ENCODE measurements at places on chromosomes 6 and 20.
A peak's percentile ranks its signal among the peaks of the same experiment; 100 is the strongest.

DNA sequence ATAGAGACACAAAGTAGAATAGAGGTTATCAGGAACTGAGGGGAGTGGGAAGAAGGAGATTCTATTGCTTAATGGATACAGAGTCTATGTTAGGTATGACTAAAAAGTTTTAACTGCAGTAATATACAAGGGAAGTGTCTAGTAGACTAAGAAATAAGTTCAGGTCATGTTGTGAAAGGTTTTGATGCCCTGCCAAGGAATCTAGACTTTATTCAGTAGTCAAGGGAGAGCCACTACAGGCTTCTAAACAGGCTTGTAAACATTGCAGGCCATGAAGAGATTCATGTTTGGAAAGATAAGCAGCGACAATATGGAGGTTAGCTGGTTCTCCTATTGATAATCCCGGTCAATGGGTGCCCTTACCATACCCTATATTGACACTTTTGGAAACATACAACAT, 352.8 kb upstream of the SOX4 start:
- no peak for DNase-seq

GRCh38 chr6:146990821-146991798, 213.1 kb upstream of the STXBP5 start:
- no peak for DNase-seq

DNA sequence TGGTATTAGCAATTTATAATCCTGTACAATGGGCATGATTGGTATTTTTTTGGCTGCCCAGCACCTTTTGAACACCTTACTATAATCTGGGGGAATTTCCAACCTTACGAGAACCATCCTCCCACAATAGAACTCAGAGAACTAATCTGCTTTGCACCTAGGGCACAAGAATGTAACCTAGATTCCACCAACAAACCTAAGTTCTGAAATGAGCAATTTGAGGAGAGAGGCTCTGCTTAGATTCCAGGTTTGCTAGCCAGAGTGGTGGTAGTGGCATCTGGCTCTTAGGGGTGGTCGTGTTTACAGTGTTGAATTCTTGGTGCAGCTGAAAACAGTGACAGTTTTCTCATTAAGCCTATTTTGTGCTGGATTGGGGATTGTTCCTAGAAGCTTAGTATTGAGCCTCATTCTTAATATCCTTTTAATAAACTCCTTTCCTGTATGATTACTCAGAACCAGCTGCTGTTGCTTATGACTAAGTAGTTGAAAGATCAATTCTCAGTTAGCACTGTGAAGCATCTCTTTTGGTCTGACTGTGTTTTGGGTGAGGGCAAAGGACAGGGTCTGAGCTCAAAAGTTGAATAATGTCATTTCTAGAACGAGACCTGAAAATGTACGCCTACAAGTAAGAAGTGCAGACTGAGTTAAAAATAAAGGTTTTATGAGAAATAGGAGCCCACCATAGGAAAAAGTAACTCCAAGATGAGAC, 385.6 kb downstream of the CDKAL1 start:
- DNase-seq = no peak

GRCh38 chr6:118371955-118372354, 176.1 kb upstream of the PLN start:
- DNase-seq = no peak

DNA sequence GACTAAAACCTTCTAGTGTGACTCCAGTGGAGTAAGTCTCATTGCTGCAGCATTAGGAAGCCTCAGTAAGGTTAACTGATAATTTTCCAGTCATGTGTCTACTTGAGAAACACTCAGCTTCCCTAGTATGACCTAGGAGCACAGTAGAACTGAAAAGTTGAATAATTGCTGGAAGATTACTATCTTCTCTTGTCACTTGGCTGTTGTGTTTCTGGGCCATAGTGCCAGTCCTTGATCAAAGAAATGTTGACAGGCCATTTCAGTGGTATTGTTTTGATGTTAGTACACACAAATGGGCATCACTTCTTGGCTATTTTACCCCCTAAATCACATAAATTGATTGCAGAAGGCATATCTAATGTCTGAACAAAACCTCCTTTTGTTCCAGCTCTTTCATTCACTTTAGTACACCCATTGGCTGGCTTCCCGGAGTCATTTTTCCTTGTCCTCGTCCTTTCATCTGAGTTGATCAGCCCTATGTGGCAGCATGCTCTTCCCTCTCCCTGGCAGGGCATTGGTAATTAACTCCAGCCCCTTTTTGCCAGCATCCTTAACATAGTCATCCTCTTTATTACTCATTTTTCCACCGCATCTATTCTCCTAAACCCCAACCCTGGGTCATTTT, 6.0 kb downstream of the ENPP3 start:
- no peak for DNase-seq

GRCh38 chr20:50794181-50794845, 548 bp upstream of the BCAS4 start:
- DNase-seq = no peak

DNA sequence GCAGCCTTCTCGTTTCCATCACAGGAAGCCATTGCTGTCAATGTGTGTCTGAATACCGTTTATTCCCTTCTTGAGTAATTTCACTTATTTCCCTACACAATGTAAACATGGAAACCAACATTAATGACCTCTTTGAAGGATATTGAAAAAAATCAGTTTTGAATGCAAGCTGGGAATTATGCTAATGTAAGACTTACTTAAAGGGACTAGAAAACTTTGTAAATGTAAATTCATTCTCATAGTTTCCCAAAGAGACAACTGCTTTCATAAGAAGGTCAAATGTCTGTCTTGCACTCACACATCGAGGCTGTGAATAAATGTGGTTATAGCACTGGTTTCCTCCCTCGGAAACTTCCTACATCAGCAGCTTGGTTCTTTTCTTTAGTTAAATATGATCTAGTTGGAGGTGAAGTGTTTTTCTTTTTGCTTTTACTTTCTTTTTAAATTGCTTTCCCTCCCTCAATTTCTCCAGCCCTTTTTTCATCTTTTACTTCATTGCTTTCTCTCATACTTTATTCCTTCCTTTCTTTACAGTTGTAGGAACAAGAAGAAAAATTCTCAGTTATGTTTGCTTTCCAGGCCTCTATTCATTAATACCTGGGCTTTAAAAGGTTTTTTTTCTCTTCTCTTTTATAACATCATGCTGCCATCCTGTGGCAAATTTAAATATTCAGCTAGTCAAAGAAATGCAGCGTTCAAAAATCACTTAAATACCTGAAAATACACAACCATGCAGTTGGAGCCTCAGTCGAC, 108.3 kb downstream of the TNFAIP3 start:
- DNase-seq = no peak

- no peak for DNase-seq
Measured at GRCh38 chr6:106856227-106856874, 118.2 kb downstream of the CD24 start.

- no peak for DNase-seq
Measured at GRCh38 chr20:906703-907270, 9.3 kb downstream of the ANGPT4 start.

DNA sequence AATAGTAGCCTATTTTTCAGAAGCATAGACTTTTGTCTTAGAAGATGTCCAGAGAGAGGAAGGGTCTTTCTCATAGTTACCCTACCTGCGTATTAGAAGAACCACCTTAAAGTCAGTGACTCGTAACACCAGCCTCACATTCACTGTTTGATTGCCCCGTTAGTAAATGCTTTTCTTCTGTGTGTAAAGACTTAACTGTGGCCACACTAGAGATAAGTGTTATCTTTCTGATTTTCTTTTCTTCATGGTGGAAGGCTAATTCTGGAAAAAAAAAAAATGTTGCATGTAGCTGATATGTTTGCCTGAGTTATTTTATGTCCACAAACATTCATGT, 83.9 kb downstream of the SAMD3 start:
- DNase-seq = no peak

- no peak for DNase-seq
Measured at GRCh38 chr6:165751486-165751885, 88.4 kb upstream of the PDE10A start.

DNA sequence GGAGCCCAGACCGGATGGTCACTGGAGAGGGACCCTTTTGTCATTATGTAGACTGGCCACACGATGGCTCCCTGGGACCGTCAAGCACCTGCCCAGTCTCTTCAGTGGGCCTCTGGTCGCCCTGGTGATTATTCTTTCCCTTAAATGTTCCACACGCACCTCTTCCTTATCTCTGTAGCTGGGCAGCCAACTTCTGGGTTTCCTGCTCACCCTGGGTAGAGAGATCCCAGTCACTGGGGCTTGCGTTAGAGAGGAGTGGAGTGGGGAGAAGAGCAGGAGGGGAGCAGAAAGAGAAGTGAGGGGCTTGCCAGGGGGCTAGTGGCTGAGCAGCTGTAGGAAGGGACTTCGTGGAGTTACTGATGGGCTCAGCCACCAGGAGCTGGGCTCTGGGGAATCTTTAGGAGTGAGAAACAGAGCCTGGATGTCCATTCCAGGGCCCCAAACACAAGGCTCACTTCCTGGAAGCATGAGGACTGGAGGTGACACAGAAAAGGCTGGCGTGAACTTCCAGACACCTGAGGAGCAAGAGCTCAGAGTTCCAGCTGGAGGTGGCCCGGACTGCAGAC, 150.1 kb downstream of the DHX35 start:
- no peak for DNase-seq

DNA sequence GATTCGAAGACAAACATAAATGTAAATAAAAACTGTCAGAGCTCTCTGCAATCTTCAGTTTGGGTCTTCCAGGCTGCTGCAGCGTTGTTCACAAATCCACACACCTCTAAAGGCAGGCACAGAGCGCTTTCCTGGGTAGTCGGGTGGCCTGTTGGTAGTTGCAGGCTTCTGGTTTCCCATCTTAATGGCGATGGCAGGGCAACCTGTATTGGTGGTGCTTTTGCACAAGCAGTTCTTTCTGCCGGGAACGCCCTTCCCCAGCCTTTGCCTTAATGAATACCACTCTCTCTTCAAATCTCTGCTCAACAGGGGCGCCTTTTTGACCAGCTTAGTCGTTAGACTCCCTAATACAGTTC, 723 bp upstream of the IFT52 start:
- no peak for DNase-seq

DNA sequence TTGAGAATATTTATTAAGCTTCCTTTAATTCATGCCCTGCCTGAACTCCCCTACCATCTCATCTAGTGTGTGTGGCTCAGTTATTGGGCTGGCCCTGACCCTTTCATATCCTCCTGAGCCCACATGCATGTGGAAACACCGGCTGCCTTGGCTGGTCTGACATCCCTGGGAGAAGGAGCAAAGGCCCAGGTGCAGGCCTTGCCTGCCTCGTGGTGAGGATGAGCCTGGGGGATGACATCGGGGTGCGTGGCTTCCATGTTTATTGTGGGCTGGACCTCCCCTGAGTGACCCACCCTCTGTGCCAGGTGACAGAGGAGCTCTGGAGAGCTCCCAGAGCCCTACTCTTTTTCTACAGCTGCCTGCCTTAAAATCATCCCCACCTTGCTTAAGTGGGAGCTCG, 69.1 kb downstream of the FOXA2 start:
- DNase-seq = no peak

GRCh38 chr20:38674092-38674764, 50.1 kb upstream of the SLC32A1 start:
- peak; percentile 58 for DNase-seq

- DNase-seq = no peak
Measured at GRCh38 chr20:57621421-57622200, 1.4 kb upstream of the ZBP1 start.

- DNase-seq = no peak
Measured at GRCh38 chr6:34574647-34575293, 18.6 kb upstream of the SPDEF start.

- no peak for DNase-seq
Measured at GRCh38 chr6:119173249-119174084, 95.0 kb upstream of the FAM184A start.

GRCh38 chr20:45945678-45946148, 11.2 kb downstream of the PCIF1 start:
- no peak for DNase-seq

GRCh38 chr6:116422238-116422637, 38.9 kb upstream of the CALHM6 start:
- DNase-seq = no peak

DNA sequence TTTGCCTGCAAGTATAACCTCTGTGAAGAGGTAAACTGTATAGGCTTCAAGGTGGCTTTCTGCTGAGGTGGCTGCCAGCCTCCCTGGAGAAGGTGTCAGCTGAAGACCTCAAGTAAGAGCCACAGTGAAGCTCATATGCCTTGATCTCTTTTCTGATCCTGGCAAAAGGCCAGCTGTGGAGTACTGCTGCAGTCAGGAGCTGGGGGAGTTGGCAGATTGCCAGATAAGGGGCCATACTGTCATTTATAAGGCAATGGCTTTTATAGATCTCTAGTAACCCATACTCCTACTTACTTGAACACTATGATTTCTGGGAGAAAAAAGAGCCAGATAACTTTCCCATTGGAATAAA, 8.8 kb upstream of the CEP85L start:
- no peak for DNase-seq

DNA sequence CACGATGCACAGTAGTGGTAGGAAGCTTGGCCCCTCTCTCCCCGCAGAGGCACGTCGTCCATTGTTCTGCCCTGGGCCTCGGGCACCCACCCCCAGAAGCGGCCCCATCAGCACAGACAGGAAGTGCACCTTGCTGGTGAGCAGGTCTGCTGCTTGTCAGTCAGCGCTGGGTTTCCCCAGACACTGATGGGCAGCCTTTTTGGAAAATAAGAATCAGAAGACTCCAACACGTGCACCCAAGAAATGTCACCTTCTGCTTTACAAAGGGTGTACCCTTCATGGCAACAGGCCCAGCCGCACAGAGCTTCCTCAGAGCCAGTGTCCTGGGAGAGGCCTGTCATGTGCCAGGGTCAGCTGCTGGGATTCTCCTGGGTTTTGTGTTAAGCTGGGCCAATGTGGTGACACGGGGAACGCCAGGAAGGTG, 34.7 kb upstream of the IRF4 start:
- no peak for DNase-seq

GRCh38 chr6:39279539-39279938, 34.7 kb downstream of the KCNK17 start:
- DNase-seq = no peak

GRCh38 chr20:15582146-15582760, 991.0 kb downstream of the KIF16B start:
- no peak for DNase-seq

Measured in stimulated activated CD8-positive, alpha-beta memory T cell treated with anti-CD3 and anti-CD28 coated beads, Interleukin-12 subunit alpha, Interleukin-12 subunit beta, amount 100 ng/mL, for 4 hours (primary cell).